Left kidney (tissue), 8 donors: ENCODE measurements at places on chromosomes 11 and 22. TPM values are rescaled to one million over a fixed set of nuclear protein-coding genes. Genes with fewer than 3 reads are reported as not detected.

The ZNF214 gene
- polyA plus RNA-seq = 14.0 TPM

The CFAP300 gene
- polyA plus RNA-seq = 4.7 TPM

The CD6 gene
- polyA plus RNA-seq = 1.5 TPM

The CREB3L1 gene
- 12.2 TPM for polyA plus RNA-seq

The CNTN5 gene
- polyA plus RNA-seq = 27.1 TPM

The MMP8 gene
- not detected for polyA plus RNA-seq

The XKR3 gene
- polyA plus RNA-seq = not detected

The B3GAT3 gene
- polyA plus RNA-seq = 26.3 TPM

The MRGPRX3 gene
- not detected for polyA plus RNA-seq

The TSGA10IP gene
- polyA plus RNA-seq = 0.23 TPM

DNA sequence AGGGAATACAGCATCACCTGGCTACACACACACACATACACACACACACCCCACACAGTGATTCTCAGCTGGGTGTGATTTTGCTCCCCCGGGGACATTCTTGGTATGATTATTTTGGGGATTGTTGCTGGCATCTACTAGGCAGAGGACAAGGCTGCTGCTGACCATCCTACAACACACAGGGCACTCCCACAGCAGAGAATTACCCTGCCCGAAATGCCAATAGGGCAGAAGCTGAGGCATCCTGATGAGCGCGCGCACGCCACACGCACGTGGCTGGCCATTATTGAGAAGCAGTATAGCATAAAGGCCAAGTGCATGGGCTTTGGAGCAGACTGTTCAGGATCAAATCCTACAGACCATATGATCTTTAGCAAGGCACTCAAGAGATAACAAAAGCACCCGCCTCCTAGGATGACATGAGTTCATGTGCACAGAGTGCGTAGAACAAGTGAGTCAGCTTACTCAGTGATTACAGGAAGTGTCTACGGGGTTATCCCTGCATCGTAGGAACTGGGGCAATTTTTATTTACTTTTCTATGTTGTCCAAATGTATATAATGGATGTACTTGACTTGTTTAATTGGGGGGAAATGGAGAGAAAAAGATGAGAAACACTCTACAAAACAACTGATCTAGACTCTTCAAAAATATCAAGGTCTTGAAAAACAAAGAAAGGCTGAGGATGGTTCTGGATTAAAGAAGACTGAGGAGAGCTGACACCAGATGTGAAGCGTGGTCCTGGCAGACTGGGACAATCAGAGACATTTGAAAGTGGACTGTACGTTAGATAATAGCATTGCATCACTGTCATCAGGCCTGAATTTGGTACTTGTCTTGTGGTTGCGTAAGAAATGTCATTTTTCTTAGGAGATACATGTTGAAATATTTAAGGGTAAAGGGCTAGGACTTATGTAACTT lies 7.2 kb upstream of the EHD1 start:
- no peak for DNase-seq

DNA sequence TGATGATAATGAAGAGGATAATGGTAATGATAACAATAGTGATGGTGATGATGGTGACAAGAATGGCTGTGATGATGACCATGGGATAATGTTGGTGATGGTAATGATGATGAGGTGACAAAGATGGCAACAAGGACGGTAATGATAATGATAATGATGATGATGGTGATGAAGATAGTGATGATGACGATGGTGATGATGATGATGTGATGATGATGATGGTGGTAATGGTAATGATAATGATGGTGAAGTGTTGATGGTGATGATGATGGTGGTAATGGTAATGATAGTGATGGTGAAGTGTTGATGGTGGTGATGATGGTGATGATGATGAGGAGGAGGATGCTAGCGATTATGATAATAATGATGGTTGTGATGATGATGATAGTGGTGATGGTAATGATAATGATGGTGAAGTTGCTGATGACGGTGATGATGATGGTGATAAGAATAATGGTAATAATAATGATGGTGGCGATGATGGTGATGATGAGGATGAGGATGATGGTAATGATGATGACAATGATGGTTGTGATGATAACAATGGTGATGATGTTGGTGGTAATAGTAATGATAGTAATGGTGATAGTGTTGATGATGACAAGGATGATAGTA lies 54.7 kb upstream of the OPCML start:
- DNase-seq = no peak

GRCh38 chr22:39927544-39927943 lies 26.7 kb downstream of the GRAP2 start:
- no peak for DNase-seq

DNA sequence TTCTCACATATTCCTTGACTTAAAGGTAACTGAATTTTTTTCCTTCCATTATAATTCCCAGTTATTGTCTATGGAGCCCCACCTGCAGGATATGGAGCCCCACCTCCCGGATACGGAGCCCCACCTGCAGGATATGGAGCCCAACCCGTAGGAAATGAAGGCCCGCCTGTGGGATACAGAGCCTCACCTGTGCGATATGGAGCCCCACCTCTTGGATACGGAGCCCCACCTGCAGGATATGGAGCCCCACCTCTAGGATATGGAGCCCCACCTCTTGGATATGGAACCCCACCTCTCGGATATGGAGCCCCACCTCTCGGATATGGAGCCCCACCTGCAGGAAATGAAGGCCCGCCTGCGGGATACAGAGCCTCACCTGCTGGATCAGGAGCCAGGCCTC lies 28.1 kb downstream of the WBP2NL start:
- no peak for DNase-seq

DNA sequence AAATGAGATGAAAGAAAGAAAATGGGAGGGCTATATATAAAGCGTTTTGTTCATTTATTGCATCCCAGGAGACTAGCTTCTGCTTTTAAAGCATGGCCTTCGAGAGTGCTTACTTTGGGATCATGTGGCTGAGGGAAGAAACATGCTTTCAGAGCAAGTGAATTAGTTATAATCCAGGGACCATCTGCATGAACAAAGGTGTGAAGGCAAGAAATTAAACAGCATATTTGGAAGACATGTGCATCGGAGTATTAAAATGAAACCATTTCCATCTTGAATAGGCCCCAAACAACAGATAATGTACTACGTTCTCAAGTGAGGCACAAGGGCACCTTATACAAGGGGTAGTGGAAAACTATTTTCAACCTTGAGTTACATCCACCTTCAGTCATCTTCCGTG lies 51.4 kb downstream of the ZBTB44 start:
- no peak for DNase-seq

DNA sequence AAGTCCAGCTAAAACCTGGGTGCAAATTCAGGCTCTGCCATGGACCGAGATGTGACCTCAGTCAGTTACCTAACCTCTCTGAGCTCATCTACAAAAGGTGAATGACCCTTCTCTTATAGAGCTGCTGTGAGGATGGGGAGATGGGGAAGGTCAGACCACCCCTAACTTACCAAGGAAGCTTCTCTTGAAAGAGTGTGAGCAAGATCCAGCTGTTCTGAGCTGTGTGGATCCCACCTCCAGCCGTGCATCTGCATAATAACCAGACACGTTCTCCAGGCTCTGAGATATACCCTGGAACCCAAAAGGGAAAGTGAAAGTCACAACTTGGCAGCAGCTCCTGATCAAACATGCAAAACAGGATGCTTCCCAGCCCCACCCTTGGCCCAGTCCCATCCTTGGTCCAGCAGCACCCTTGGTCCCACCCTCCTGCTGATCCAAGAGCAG lies at the start of gene APOL3:
APOL3 (minus strand) TSS at position 257 of the 444 bp plus-strand sequence. CDS start 11,700 bp downstream, outside the sequence.
- DNase-seq = no peak

- DNase-seq = no peak
These were observed 209.5 kb downstream of the AASDHPPT start for GRCh38 chr11:106286881-106287504.

DNA sequence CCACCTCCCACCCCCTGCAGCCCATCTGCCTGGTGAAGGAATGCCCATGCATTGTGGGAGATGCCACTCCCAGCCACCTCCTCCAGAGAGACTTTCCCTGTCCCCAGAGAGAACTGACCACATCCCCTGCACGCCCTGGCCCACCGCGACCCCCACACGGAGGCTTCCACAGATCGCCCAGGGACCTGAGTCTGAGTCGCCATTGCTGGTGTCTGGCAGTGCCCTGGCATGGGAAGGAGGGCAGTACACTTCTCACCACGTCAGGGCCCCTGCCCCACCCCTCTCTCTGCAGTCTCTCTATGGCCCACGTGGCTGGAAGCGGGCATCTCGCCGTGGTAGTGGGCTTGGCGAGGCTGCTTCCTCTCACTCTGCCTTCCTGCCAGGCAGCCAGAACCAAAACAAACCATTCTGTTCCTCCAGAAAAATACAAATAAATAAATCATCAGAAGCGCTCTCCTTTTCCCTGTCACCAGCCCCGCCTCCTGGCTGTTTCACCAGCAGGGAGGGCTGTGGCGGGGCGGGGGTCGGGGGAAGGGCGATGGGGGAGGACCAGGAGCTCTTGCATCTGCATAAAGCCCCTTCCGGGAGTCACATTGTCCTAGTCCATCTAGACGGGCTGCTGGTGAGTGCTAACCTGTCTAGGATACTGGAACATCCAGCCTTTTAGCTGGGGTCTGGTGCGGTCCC lies 20.9 kb downstream of the SHISAL1 start:
- DNase-seq = peak; percentile 43

GRCh38 chr22:38554281-38554680 lies 15.7 kb downstream of the DMC1 start:
- DNase-seq = no peak

DNA sequence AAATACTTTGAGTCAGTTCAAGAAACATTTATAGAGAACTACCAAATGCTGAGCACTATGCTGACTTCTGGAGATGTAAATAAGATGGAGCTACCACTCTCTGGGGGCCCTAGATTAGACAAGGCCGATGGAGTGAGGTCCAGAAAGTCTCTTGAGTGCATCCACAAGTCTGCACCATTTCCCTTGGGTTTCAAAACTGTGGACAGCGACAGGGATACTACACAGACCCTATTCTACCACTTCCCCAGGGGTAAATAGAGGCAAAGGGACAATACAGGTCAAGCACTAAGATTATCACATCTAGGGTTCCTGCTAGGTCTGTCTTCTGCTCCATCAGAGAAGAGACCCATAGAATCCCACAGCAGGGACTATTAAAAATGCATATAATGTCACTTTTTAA lies 183.2 kb downstream of the GRIA4 start:
- DNase-seq = no peak

DNA sequence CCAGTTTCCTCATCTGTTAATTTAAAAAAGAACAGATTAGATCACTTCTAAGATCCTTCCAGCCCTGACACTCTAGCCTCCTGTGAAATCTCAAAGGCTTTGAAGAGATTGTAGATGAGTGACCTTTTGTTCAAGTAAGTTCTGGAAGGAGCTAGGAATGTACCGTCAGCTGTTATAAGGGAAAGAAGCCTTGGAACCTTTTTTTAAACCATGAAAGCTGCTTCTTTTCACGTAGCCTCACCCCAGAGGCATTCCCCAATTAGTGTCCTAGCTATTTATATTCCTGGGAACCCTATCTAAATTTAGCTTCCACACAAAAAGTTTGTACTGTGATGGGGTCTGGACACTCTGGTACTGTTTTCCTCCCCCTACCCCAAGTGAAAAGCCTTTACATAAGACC lies 35.8 kb upstream of the SLN start:
- no peak for DNase-seq

GRCh38 chr11:15737320-15737719 lies 619.0 kb downstream of the SOX6 start:
- DNase-seq = no peak

DNA sequence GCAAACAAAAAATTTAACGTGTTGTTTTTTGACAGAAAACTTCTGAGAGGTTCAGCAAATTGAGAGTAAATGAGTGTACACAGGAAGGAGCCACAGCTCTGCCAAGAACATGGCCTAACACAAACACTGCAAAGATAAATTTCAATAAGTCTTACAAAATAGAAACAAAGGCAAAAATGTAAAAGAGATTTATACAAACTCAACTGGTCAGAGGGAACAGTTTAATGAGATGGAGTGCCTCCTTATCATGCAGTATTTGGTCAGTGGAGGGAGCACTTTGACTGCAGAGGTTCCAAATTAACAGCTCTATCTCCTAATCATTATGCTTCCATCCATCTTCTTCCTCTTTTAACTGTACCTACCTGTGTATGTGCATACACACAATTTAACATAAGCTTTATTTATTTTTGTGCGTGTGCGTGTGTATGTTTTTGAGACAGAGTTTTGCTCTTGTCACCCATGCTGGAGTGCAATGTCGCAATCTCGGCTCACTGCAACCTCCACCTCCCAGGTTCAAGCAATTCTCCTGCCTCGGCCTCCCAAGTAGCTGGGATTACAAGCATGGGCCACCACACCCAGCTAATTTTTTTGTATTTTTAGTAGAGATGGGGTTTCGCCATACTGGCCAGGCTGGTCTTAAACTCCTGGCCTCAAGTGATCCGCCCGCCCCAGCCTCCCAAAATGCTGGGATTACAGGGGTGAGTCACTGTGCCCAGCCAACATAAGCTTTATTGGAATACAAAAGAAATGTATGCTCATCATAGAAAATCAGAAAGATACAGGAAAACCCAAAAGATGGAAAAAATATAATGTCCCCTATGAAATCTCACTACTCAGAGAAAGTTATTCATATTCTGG lies 111.9 kb downstream of the MRTFA start:
- no peak for DNase-seq

GRCh38 chr22:17949642-17950473 lies 74.5 kb downstream of the MICAL3 start:
- DNase-seq = no peak

GRCh38 chr11:90330632-90331031 lies 107.8 kb upstream of the CHORDC1 start:
- DNase-seq = no peak

DNA sequence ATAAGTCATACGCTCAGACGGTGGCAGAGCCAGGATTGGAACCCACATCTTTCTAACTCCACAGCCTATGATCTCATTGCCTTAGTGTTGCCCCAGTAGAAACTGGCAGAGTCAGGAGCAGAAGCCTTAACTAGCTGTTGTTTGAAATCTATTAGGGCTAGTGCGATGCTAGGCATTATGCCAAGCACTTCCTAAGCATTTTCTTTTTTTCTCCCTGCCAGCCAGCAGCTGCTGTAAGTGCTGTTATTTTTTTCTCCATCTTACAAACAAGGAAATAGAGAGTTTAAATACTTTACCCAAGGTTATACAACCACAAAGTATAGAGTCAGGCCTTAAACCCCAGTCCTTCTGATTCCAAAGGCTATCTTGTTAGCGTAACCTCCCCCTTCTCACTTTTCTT lies 161.0 kb upstream of the SORL1-AS1 start:
- DNase-seq = no peak

DNA sequence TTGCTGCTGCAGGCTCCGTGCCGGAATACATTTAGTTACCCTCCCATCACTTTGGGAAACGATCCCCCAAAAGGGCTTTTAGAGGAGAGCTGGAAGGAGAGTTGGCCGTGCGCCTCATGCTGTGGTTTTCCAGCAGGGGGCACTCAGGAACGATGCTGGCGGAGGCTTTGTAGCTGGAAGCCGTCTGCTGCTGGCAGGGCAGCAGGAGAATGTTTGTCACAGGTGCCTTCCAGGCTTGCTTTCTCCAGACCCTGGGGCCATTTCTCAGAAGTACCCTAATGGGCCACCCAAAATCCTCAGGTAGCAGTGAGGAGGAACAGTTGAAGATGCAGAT lies 30.0 kb upstream of the CABP7 start:
- no peak for DNase-seq

DNA sequence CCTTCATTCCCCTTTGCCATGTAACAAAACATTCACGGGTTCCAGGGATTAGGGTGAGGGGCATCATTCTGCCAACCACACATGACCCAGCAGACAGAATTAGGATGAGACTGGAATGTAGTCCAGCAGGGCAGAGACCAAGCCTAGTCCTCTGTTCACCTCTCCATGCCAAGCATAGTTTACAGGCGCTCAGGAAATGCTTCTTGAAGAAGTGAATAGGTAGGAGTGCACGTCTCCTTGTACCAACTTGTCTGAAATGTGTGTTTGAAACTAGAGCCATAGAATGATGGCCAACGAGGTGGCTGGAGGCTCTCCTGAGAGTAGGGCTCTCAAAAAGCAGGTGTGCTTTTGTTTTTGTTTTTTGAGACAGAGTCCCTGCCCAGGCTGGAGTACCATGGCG lies 8.2 kb downstream of the SPINDOC start:
- DNase-seq = no peak
